ENCODE measurements at places on chromosomes 5 and 9. TPM values are rescaled to one million over a fixed set of nuclear protein-coding genes. Genes with fewer than 3 reads are reported as not detected.

The C8G gene
- 1.2 TPM for polyA plus RNA-seq

The PTGS1 gene
- not detected for polyA plus RNA-seq

The MSX2 gene
- polyA plus RNA-seq: 123 TPM

The SH3RF2 gene
- 38.3 TPM for polyA plus RNA-seq

The DOCK2 gene
- polyA plus RNA-seq: 6.5 TPM
